ENCODE measurements at places on chromosomes 4 and X.

DNA sequence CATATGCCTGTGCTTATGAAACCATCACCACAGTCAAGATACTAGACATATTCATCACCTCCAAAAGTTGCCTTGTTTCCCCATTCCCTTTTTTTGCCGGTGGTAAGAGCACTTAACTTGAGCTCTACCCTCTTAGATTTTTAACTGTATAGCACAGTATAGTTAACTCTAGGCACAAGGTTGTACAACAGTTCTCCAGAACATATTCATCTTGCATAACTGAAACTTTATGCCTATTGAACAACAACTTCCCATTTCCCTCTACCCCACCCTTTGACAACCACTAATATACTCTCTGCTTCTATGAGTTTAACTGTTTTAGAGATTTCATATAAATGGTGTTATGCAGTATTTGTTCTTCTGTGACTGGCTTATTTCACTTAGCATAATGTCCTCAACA lies 119.3 kb downstream of the ASB9 start:
- no peak for DNase-seq

DNA sequence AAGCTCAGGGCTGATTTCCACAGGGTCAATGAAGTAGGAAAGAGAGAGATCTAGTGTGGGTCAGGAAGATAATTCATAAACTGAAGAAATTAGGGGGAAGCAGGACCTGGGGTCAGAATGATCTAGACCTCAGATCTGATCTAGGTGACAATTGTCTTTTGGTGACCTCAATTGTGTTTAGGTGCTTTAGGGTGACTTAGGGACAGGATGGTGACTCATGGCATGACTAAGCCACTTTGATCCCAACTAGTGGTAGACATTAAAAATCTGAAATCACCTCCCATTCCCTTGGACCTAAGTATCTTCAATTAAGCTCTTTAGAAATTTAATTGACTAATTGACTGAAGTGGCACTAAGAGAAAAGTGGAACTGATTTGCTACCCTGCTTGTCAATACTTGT lies 36.7 kb upstream of the GRXCR1 start:
- no peak for DNase-seq

- DNase-seq: no peak
Measured at GRCh38 chrX:15207994-15208393, 61.9 kb downstream of the ASB9 start.

- DNase-seq: no peak
Measured at GRCh38 chr4:57109411-57109846, 756 bp downstream of the IGFBP7 start.

DNA sequence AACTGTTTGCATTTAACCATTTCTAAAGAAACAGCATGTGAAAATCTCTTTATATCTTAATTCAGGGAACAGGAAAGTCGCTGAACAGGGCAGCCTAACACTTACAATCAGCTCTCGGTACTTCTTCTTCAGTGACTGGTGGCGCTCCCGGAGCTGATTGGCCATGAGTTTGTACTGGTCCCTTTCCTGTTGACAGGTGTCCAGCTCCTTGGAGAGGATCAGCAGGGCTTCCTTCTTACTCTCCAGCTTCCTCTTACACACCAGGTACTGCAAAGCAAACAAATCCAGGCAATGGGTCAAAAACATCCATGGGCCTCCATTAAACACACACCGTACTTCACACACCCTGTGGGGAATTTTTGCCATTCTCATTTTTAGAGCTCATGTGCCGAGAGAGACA lies 36.4 kb downstream of the CCDC149 start:
- DNase-seq: no peak

DNA sequence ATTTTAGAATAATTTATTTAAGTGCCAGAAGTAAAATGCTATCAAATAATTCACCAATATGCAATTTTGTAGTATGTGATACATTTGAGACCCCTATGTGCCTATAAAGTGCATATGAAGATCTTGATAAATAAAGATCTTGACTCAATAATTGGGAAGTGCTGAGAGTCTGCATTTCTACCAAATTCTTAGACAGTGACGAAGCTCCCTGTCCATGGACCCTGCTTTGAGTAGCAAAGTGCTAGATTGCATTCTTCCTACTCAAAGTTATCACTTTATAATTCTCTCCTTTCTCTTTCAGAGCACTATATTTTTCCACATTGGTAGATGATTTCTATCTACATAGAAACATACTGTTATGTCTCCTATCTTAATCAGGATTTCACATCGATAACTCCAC lies 1393.9 kb downstream of the ARAP2 start:
- no peak for DNase-seq

DNA sequence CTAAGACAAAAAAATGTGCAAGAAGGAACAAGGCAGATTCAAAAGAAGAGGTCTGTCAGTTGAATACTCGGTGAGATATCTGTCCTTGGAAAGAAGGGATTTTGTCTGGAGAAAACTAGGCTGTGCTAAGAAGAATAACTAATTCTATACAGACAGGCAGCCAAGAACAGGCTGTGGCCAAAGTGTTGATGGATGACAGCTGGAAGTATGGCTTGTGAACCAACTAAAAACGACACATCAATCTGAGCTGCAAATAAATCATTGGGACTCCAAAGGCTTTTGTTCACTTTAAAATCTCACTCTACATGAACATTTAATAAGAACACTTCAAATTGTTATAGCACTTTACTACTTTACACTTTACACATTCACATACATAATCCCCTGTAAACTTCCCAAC lies 70.5 kb upstream of the IGSF1 start:
- no peak for DNase-seq
